ENCODE measurements at places on chromosomes 1 and 21.

GRCh38 chr1:228142701-228143136 lies 2.6 kb downstream of the GUK1 start:
- DNase-seq: no peak

DNA sequence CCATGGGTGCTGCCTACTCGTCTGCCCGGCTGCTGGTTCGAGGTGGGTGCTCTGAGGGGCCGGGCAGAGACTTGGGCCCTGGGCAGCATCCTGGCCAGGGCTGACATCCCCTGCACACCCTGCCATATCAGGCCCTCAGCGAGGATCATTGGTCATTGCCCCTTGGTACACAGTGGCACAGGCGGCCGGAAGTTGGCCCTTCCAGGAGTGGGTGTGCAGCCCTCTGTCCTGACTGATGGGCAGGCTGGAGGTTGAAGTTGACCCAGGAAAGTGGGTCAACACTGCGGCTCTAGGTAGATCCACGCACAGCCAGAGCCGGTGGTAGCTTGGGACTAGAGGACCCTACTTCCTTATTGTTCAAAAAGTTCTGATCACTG lies 72.9 kb downstream of the TRIM11 start:
- no peak for DNase-seq

DNA sequence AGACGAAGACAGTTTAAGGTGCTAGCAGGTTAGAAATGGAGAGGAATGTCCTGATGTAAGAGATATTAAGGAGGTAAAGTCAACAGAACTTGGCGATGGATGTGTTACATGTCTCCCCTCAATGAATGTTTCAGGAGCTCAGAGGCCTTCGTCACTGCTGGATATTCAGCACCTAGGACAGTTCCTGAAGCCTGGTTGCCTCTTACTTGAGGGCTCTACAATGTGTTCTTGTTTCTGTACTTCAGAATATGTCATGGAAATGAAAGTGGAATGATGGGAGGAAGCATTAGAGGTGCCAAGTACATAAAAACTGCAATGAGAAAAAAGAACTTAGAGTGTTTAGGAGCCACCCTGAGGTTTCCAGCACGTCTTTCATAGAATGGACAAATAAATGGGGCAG lies 17.7 kb downstream of the TNR start:
- no peak for DNase-seq

GRCh38 chr1:24704411-24705259 lies 40.6 kb upstream of the CLIC4 start:
- DNase-seq: peak; percentile 53

DNA sequence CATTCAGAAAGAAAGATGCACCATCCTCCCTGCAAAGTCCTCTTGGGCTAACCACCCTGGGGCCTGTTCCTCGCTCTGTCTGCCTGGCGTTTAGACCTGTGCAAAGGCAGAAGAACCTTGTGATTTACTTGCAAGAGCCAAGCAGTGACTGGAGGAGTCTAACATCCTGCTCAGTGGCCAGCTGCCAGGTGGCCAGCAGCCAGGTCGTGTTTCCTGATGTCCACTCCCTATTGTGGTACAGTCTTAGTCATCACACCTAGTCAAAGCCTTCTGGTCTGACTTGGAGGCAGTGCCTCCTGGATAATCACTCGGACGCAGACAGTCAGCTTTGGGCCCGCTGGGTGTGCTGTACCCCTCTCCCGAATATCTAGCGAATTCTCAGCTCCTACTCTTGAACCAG lies 118.1 kb downstream of the PGBD5 start:
- no peak for DNase-seq

- no peak for DNase-seq
Observed at GRCh38 chr1:228337031-228337564, 69.5 kb downstream of the TRIM11 start.

- DNase-seq: no peak
Observed at GRCh38 chr1:109392788-109393616, 4.7 kb downstream of the SORT1 start.

GRCh38 chr21:35390013-35390776 lies 341.1 kb upstream of the RUNX1 start:
- DNase-seq: peak; percentile 91

- no peak for DNase-seq
Observed at GRCh38 chr21:18245464-18245967, 883 bp downstream of the CHODL start.

- DNase-seq: no peak
Observed at GRCh38 chr21:38881131-38881530, 75.4 kb downstream of the ETS2 start.

- DNase-seq: peak; percentile 12
Observed at GRCh38 chr1:41122851-41123518, 101.5 kb upstream of the SLFNL1 start.

- peak; percentile 65 for DNase-seq
Observed at GRCh38 chr1:4655674-4656532, 1.5 kb downstream of the AJAP1 start.

DNA sequence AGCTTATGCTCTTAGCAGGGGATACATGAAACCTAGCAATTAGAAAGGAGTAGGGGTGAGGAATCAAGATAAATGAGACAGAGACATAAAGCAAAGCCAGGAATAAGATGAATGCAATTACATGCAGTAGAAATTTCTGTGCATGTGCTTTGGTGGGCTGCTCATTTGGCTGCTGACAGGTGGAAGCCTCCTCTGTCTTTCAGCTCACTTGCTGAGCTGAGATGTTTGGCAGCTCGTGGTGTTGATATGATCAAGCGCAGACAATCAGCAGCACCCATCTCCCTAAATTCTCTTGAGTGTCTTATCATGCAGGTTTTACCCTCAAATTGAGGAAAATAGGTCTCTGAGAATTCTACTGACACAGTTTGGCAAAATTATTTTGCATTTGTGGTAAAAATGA lies 108.3 kb upstream of the CD34 start:
- DNase-seq: no peak

DNA sequence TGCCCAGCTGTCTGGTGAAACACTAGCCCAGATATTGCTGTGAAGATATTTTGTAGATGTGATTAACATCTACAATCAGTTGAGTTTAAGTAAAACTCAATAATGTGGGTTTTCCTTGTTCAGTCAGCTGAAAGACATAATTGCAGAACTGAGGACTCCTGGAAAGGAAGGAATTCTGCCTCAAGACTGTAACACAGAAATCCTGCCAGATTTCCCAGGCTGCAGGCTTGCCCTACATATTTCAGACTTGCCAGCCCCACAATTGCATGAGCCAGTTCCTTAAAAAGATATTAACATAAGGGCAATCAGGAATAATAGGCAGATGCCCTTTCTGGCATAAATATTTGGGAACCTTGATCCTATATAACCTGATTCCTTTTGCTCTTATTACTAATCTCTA lies 14.2 kb upstream of the NIBAN1 start:
- no peak for DNase-seq

GRCh38 chr1:87299661-87300060 lies 29.0 kb upstream of the LMO4 start:
- DNase-seq: no peak

GRCh38 chr1:192914092-192914491 lies 105.3 kb downstream of the RGS2 start:
- no peak for DNase-seq

GRCh38 chr1:46582972-46583371 lies 21.1 kb downstream of the MKNK1 start:
- no peak for DNase-seq

GRCh38 chr1:48109390-48110013 lies 112.3 kb upstream of the TRABD2B start:
- peak; percentile 67 for DNase-seq

DNA sequence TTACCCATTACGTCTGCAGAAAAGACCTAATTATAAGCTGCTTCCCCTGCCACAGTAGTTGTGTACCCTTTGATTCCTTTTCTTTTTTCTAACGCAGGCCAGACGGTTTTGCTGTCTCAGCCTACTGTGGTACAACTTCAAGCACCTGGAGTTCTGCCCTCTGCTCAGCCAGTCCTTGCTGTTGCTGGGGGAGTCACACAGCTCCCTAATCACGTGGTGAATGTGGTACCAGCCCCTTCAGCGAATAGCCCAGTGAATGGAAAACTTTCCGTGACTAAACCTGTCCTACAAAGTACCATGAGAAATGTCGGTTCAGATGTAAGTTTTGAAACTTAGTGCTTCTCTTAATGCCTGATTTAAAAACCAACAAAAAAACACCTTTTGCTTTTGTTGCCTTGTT lies 35.8 kb downstream of the ATF6 start:
- DNase-seq: no peak

GRCh38 chr1:232186931-232187330 lies 443.0 kb downstream of the SIPA1L2 start:
- no peak for DNase-seq

GRCh38 chr1:172465617-172466016 lies 21.7 kb upstream of the PIGC start:
- no peak for DNase-seq

DNA sequence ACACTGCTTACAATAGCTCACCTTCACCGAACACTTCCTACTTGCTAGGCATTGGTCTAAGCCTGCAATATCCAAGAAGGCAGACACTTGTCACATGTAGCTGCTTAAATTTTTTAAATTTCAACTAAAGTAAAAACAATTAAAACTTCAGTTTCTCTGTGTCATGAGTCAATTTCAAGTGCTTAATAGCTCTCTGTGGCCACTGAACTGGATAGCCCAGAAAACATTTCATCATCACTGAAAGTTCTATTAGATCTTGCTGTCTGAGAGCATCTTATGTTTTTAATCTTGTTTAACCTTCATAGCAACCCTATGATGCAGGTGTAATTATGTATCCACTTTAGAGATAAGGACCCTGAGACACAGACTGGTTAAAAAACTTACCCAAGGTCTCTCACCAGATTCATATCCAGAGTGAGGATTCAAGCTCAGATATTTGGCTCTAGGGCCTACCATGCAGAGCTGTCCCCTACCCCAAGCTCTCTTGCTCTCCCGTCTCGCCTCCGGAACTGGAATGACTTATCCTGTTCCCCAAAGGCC lies 2.6 kb upstream of the FCRL6 start:
- DNase-seq: no peak

GRCh38 chr21:40623528-40623927 lies 223.4 kb downstream of the DSCAM start:
- DNase-seq: no peak

- peak; percentile 55 for DNase-seq
Observed at GRCh38 chr1:94061513-94062443, 59.2 kb downstream of the ABCA4 start.

DNA sequence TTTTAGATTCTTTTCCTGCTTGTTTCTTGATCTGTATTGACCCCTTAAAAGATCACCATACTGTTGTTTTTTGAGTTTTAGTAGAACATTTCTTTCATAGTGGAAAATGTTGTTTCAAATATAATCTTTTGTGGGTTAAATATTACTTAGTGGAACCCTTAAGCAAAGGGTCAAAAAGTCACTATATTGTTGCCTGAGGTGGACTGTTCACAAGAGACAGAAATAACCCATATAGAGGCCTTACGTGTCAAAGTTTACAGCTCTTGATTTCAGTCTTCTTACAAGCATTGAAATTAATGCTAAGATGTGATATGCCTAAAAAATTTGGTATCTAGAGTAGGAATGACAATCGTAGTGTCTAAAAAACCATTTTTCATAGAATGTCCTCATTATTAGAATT lies 6.3 kb downstream of the DNAJB4 start:
- DNase-seq: no peak

DNA sequence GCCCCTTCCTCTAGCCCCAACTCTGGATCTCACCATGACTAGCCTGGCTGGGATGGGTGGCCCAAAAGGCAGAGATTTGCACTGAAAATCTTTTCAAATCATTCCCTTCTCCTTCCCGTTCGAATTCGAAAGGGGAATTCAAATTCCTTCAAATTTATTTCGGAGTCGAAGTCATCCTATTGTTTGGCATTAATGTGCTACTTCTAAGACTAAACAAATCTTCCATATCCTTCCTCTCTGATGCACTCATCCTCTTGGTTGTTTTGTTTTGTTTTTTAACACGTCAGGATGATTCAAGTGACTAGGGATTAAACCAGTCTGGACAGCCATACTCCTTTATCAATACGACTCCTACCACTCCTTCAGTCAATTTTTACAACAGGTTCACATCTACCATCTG lies 95.5 kb upstream of the SGIP1 start:
- DNase-seq: no peak

DNA sequence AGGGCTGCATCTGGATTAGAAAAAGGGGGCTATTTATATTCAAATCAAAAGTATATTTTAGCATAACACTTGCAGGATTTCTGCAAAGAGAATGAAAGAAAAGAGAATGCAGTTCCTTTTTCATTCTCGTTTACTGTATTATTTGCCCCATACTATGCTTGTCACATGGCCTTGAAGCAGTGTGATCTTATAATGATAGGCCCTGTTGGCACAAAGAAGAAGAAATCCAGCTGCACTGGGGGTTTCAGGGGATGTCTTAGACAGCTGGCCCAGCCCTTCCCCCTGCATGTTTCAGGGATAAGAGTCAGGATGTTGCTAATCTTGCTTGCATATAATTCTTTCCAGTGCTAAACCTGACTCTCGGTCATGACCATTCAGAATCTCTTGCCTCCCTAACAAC lies 369.5 kb downstream of the SEC16B start:
- no peak for DNase-seq

GRCh38 chr1:70387507-70387906 lies 23.6 kb upstream of the CTH start:
- no peak for DNase-seq

DNA sequence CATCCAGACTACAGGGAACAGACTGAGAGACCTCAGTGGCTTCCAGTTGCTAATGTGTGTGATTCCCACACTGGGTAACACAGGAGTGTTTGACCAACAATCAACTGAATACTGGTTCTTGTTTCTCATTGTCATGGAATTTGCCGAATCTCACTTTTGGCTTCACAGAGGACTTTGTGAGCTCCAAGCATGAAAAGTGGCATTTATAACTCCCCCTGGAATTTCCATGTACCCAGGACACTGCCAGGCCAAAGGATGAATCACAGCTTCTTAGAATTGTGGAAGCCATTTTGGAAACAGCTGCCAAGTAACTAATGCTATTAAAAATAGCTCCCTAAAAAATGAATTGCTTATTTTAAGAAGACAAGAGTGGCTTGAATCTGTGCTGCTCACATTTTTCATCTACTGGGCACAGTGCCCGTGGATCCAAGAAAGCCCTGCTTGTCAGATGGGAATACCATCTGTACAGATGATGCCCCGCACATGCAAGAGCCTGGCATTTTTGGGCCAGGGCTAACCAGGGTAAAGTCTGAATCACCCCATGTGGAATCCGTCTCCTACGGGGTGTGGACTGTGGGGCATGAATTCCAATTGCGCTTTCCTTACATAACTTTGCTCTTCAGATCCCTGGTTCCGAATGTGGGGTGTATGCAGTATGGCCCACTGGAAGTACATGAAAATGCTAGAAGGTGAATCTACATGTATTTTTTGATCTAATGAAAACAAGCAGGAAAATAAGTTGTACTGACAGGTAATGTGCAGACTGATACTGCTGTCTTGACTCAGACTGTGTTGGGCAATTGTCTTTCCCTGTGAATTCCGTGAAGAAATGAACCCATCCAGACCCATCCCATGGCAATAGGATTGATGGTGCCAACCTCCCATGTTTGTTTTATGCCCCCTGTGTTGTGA lies 487.3 kb downstream of the SIPA1L2 start:
- DNase-seq: no peak

Measured in NCI-H1105 treated with DMSO at 0.1 percent for 48 hours (cell line).